Kidney (tissue), 22 donors: ENCODE measurements at places on chromosomes 5 and 9.

GRCh38 chr9:138105123-138105415 is 227.5 kb downstream of the CACNA1B start:
- H3K27ac ChIP-seq: no peak overlapping the region
- no peaks in the 10 kb centered on the region for H3K27me3 ChIP-seq
- no peak overlapping the region for H3K4me3 ChIP-seq
- no peaks in the 10 kb centered on the region for H3K36me3 ChIP-seq

DNA sequence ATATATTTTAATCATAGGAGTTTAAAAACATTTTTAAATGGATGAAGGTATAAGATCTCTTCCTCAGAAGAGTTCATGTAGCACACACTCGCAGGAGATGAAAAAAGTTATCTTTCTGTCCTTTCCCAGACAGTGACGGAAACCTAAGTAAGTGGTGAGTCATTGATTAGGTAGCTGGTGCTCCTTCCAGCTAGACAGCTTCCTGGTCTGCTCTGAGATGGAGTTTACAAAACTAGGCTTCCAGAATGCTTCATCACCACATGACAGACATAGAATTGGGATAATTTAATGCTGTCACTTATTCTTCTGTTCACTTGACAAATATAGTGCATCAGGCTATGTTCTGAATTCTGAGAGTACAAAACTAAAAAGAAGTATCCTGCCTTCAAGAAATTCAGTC is 2393.0 kb upstream of the C9orf72 start:
- H3K27me3 ChIP-seq: no peaks in the 10 kb centered on the region
- H3K4me1 ChIP-seq: no peaks in the 10 kb centered on the region
- no peak for DNase-seq
- H3K4me3 ChIP-seq: no peak overlapping the region
- no peaks in the 10 kb centered on the region for H3K36me3 ChIP-seq

DNA sequence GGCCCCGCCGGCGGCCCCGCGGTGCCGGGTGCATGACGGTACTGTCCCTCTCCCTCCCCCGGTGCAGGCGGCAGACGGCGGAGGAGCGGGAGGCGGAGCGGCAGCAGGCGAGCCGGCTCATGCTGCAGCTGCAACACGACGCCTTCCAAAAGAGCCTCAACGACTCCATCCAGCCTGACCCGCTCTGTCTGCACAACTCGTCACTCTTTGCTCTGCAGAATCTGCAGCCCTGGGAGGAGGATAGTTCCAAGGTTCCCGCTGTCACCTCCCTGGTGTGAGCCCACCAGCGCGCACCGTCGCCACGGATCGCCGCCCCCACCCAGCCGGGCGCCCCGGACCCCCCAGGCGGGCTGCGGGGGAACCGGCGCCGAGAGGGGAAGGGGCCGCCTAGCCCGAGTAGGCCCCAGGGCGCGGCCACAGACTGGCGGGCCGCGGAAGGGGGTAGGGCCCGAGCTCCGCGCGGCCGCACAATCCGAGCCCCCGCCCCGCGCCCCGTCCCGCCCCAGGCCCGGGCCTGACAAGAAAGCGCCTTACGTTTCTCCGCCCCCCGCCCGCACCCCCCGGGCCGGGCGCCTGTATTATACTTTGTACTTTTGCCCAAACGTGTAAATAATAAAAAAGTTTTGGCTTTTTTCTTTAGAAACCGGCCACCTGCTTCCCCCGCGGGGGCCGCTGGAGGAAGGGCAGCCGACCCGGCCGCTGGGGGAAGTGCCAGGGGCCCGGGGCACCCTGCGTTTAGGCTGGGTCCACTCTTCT is 2.5 kb downstream of the TLX3 start:
- H3K27ac ChIP-seq: no peak overlapping the region
- H3K27me3 ChIP-seq: peaks cover 58% of the 10 kb centered on the region
- H3K4me1 ChIP-seq: no peaks in the 10 kb centered on the region
- no peak overlapping the region for H3K4me3 ChIP-seq

DNA sequence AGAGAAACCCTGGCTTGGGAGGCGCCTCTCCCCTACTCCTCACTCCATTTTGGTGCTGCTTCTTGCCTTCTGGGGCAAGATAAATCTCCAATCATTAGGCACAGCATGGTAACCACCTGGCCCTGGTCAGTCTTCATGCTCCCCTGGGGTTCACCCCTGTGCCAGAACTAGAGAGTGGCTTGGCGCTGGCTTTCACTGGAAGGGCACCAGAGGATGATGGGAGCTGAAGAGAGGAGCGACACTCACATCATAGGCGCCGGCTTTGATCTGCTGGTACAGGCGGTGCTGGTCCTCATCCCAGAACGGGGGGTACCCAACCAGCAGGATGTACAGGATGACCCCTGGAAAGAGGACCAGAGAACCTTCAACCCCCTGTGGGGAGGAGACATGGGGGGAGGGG is 38.1 kb downstream of the CAMK2A start:
- H3K4me3 ChIP-seq: no peak overlapping the region
- no peak for DNase-seq
- no peaks in the 10 kb centered on the region for H3K36me3 ChIP-seq
- no peaks in the 10 kb centered on the region for H3K27me3 ChIP-seq
- H3K27ac ChIP-seq: no peak overlapping the region

DNA sequence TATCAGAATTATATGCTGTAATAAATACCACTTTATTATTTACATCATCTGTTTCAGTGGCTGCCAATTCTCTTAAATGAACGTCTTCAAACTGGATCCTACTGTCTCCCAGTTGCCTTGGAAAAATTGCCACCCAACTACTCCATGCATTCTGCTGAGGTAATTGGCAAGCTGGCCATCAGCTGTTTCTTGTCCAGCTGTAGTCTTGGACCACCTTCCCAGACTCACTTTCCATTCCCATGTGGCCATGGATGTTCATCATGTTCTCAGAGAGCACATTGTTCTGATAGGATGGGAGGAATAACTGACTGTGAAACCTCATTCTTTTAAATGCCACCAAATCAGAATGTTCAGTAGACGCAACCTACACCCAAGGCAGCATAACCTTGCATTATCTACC is 157.5 kb downstream of the DOCK8 start:
- no peaks in the 10 kb centered on the region for H3K36me3 ChIP-seq
- DNase-seq: no peak
- H3K4me3 ChIP-seq: no peak overlapping the region

DNA sequence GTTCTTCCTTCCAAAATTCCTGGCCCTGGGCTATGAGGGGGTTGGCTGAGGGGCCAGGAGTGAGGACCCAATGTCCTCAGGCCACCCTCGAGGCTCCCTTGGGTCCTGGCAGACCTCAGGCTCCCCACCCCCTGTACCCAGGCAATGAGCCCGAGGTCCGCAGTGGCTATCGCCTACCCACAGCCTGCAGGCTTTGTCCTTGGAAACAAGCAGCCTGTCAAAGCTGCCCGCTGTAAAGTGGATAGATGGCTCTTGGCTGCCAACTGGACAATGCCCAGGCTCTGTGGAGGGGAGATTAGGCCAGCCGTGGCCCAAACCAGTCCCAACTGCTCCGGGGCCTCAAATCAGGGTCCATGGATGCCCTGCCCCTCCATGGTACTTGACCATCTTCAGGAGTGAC is 2.2 kb upstream of the ADGRD2 start:
- H3K4me3 ChIP-seq: no peak overlapping the region
- no peaks in the 10 kb centered on the region for H3K4me1 ChIP-seq
- no peak for DNase-seq
- H3K36me3 ChIP-seq: no peaks in the 10 kb centered on the region

- no peak for DNase-seq
- no peaks in the 10 kb centered on the region for H3K4me1 ChIP-seq
- no peaks in the 10 kb centered on the region for H3K36me3 ChIP-seq
- no peaks in the 10 kb centered on the region for H3K27me3 ChIP-seq
- H3K4me3 ChIP-seq: no peak overlapping the region
- no peak overlapping the region for H3K27ac ChIP-seq
Observed at GRCh38 chr5:169827769-169828168, 152.5 kb downstream of the INSYN2B start.

DNA sequence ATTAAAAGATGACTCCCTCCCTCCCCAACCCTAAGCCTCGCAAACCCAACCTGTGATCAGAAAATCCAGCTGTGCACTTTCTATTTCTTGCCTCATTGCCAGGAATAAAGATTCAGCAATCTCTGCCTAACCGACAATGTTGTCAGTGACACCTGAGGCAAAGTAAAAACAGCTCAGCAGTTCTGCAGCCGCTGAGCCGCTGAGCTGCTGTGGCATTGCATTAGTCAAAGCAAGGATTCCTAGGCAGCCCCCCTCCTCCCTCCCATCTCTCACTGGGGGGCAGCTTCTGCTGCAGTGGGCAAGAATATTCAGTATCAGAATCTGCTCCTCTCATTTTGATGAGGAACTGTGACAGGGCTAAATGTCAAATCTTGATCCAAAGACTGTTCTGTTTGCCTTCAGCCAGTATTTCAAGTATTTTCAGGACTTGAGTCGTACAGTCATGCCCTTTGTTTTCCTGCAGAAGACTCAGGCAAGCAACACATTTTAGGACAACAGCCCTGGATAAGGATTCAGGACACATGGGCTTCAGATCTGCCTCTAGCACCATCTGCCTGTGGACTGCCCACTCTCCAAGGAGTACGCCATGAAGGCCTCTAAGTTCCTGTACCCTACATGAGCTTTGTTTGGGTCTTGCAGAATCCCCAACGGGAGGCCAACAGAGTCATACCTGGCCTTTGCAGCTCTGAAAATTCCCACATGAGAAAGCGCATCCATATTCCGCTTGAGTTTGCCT is 41.1 kb upstream of the DAP start:
- H3K27ac ChIP-seq: no peak overlapping the region
- DNase-seq: no peak
- H3K36me3 ChIP-seq: no peaks in the 10 kb centered on the region
- no peaks in the 10 kb centered on the region for H3K27me3 ChIP-seq
- no peak overlapping the region for H3K4me3 ChIP-seq

DNA sequence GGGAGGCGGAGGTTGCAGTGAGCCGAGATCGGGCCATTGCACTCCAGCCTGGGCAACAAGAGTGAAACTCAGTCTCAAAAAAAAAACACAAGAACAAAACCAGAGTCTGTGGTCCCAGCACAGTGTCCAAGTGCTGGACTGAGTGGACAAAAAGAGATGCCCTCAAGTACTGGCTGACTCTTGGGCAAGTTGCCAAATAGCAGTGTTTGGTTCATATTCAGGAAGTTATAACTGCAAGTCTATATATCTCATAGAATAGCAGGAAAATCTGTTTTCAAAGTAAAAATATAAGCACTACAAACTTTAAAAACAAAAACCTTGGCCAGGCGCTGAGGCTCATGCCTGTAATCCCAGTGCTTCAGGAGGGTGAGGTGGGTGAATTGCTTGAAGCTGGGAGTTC is 7.3 kb downstream of the HABP4 start:
- no peaks in the 10 kb centered on the region for H3K36me3 ChIP-seq
- H3K4me3 ChIP-seq: no peak overlapping the region
- no peaks in the 10 kb centered on the region for H3K27me3 ChIP-seq
- DNase-seq: no peak
- no peak overlapping the region for H3K27ac ChIP-seq

- DNase-seq: no peak
- H3K36me3 ChIP-seq: no peaks in the 10 kb centered on the region
- no peak overlapping the region for H3K4me3 ChIP-seq
- H3K27ac ChIP-seq: no peak overlapping the region
- no peaks in the 10 kb centered on the region for H3K4me1 ChIP-seq
Observed at GRCh38 chr5:80864109-80864508, 96.1 kb upstream of the RASGRF2 start.

DNA sequence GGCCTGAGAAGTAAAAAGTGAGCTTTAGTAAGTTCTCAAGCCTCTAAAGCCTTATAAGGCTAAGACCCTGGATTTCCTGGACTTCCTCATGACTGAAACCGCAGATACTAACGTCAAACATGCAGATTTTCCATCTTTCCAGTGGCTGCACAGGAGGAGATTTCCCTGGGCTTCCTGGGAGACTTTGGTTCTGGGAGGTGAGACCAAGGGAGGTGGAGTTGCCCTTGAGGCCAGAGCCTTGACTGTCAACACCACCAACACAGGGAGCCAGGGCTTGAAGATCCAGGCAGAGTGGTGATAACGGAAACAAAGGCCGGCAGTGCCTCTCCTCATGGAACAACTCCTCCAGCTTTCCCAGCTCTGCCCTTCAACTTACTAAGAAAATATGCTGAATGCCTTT is 144.7 kb upstream of the LRRTM2 start:
- peaks cover 3% of the 10 kb centered on the region for H3K36me3 ChIP-seq
- H3K4me3 ChIP-seq: no peak overlapping the region
- no peak overlapping the region for H3K27ac ChIP-seq
- H3K4me1 ChIP-seq: no peaks in the 10 kb centered on the region
- DNase-seq: no peak
- no peaks in the 10 kb centered on the region for H3K27me3 ChIP-seq

DNA sequence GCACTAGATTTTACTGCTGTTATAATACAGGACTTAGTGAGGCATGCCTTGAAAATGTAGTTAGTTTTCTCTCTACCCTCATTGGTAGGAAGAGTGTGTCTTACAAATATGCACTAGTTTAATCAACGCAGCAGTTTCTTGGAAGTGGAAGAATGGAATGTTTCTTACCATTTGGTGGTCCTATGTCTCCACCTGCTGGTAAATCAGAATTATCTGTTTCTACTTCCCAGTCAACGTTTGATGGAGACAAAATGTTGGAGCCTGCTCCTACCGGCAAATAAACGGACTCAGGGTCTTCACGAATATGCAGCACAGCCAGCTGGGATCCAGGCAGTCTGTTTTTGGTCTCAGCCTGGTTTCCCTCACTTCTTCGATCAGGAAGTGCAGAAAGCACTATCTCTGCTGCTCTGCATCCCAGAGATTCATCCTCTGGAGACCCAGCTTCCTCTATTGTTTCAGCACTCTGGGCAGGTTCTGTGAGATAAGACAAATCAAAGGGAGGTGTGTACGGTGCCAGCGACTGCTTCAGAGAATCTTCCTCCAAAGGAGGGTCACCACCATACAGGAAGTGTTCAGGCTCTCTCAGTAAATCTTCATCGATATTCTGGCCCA is 59.5 kb upstream of the PCA3 start:
- H3K4me3 ChIP-seq: no peak overlapping the region
- no peaks in the 10 kb centered on the region for H3K4me1 ChIP-seq
- H3K27ac ChIP-seq: no peak overlapping the region
- no peaks in the 10 kb centered on the region for H3K27me3 ChIP-seq

GRCh38 chr5:1052641-1053390 is 44.2 kb downstream of the NKD2 start:
- no peak overlapping the region for H3K4me3 ChIP-seq
- peaks cover 3% of the 10 kb centered on the region for H3K36me3 ChIP-seq
- H3K4me1 ChIP-seq: no peaks in the 10 kb centered on the region
- peak; percentile 70 for DNase-seq
- H3K27me3 ChIP-seq: no peaks in the 10 kb centered on the region
